ENCODE measurements at places on chromosomes 13 and 19.

DNA sequence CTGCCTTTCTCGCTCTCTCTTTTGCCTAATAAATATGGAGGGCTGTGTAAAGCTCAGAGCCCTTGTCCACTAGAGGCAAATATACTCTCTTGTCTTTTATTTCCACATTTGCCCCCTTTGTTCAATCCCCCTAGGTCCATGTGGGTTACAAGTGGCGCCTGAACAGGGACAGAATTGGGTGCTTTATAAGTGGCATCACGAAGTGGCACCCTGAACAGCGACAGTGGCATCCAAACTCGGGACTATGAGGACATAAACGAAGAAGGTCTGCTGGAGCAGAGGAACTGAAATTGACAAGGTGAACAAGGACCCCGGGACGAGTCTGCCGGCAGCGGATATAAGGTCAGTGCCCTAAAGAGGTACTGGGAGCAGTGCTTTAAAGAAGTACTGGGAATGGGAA is 4.3 kb upstream of the ZNF610 start:
- DNase-seq: no peak

DNA sequence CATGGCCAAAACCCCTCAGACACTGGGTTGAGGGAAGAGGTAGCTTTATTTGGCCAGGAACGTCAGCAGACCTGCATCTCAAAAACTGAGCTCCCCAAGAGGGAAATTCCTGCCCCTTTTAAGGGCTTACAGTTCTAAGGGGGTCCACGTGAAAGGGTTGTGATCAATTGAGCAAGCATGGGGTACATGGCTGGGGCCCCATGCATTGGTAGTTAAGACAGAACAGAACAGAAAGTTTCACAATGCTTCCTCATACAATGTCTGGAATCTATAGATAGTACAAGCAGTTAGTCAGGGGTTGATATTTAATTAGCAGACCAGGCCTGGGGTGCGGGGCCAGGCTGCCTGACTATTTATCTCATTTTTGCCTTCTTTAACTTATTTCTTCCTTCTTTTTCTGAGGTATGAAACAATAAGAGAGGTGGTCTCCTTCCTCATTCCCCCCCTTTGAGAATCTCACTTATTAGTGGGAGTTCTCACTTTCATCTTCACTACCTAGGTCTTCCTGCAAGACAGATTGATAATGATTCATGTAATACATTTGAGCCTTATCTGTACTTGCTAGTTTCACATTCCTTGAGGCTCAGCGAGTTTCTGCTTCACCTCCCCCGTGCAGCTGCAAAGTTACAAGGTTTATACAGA is 84.8 kb downstream of the SLC25A15 start:
- DNase-seq: no peak

- DNase-seq: no peak
Observed at GRCh38 chr19:37966662-37967231, 59.7 kb downstream of the SIPA1L3 start.

GRCh38 chr19:32349724-32350470 is 4.5 kb downstream of the ZNF507 start:
- DNase-seq: no peak

DNA sequence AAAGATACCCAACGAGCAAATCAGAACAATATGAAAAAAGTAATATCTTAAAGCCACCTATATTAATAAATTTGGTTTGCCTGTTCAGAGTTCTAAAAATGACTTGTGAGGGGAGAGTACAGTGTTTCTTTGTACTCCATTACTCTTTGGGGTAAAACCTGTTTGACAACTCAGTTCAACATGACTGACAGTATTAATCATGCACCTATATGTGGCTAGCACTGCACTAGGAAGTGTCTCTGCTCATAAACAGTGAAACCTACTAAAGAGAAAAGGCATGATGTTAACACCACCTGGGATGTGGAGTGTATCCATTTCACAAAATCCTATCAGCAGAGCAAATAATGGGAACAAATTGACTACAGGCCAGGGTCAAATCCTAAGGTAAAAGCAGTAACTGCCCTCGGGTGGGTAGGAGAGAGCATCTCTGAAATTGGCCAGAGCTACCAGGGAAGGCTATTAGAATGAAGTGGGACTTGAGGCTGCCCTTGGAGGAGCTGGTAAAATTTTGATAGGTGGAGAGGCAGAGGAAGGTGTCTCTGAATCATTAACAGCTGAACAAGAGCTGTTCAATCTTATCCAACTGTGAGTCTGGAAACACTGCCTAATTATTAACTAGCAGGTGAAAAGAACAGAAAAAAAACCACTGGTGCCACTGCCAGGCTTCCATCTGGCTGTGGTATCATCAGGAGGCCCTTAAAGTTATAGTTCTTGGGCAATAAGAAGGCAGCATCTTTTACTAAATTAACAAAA is 365.1 kb downstream of the DNAJC15 start:
- no peak for DNase-seq

- DNase-seq: no peak
Observed at GRCh38 chr13:24624801-24625231, 55.4 kb upstream of the ATP12A start.

DNA sequence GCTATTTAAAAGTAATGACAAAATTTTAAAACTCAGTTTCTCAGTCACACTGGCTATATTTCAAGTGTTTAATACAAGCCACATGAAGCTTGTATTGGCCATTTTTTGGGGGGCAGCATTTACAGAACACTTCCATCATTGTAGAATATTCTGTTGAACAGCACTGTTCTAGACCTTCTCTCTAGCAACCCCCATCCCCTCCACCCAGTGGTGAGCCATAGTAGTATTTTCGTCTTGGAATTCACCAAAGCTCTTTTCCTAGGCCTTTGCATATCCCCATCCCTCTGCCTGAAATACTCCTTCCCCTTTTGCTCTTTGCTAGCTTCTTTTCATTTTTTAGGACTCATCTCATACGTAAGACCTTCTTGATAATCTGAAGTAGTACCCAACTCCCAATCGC is 99.5 kb downstream of the ZC3H13 start:
- no peak for DNase-seq

DNA sequence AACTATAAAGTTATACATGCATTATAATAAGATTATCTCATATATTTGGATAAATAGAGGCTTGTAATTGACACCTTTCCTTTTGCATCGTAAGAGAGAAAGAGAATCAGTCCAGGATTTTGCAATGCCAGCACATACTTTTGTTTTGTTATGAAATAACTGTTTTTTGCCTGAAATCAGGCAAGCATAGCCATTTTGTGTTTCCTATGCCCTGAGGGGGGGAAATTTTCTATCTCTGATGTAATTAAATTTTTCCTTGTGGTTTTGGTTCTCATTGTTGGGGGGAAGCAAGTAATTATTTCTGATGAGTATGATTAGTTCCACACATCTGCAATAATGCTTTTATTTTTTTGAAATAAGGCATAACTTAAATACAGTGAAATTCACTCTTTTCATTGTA is 229.4 kb downstream of the NDFIP2 start:
- DNase-seq: no peak
